Adipocyte (in vitro differentiated cells): ENCODE measurements at places on chromosomes 2 and 18.

DNA sequence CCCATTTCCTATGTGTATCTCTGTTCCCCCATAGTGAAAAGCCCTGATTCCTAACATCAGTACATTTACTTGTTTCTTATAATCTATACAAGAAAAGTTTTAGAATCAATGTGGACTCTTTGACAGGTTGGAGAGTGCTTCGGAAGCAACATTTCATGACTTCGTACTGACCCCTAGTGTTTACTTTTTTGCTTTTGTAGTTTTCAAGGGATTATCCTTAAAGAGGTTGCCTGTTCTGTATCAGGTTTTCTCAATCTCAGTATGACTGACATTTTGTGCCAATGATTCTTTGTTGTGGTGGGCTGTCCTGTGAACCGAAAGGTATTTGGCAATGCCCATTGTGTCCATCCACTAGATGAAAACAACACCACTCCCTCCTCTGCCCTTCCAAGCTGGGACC lies 43.3 kb upstream of the SERPINB2 start:
- peak; percentile 85 for DNase-seq

DNA sequence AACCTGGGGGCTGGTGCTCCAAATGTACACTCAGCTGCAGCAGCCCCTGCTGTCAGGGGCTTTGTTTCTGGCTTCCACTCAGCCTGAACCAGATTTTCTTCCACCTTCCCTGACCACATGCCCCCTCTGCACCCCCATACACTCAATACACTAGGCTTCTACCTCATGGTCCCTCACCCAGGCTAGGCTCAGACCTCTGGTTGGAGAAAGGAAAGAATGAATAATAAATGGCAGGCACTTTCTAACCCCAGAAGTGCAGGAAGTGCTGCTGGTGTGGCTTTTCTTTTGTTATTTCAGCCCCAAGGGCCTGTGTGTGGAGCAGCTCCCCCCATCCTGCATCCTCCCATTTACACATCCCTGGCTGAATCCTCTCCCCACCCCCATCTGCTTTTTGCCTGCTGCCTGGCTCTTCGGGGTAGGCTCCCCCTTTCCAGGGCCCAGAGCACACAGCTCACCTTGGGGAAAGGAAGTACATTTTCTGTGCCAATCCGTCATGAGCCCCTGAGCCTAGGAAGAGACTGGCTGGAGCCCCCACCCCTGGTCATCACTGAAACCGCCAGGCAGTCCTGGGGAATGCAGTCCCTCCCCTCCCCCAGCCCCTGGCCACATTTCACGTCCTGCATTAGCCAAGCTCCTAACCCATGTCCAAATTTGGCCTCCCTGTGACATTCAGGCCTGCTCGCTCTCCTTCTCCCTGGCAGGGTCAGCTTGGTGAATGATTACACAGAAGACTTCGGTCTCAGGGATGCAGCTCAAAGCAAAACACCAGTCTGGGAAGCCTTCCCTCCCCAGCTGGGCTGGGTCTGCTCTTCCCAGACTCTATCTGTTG lies 2.6 kb downstream of the DYSF start:
- DNase-seq = no peak

DNA sequence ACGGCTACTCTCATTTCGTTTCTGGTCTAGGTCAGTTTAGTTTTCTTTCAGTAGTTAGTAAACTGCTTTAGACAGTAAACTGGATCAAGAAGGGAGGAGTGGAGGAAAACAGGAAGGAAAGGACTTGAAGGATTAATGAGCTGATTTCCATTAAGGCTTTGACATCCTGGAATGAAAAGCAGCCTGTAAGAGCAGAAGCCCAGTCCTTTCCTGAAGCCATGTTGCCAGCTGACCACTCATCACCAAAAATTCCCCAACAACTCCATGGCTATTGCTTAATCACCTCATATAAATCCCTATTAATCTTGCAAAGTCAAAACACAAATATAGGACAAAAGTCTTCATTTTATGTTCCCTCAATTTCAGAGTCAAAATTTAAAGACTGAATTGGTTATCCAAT lies 113.7 kb upstream of the ZFP36L2 start:
- DNase-seq = peak; percentile 55

DNA sequence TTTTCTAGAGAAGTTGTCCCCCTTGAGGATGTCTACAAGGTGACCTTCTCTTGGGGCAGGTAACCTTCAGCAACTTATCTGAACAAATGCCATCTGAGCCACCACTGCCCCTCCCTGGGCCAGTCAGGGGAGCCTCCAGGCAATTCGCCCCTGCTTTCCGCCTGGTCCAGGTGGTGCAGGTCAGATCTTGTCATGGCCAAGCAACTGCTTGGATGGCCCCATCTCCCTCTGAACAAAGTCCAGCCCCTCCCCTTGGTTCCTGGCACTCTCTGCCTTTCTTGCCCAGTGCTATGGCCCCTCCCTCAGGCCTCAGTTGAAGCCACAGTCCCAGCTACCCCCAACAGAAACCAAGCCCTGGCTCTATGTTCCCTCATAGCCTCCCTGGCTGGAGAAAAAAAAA lies 138.7 kb downstream of the ALPK2 start:
- no peak for DNase-seq

DNA sequence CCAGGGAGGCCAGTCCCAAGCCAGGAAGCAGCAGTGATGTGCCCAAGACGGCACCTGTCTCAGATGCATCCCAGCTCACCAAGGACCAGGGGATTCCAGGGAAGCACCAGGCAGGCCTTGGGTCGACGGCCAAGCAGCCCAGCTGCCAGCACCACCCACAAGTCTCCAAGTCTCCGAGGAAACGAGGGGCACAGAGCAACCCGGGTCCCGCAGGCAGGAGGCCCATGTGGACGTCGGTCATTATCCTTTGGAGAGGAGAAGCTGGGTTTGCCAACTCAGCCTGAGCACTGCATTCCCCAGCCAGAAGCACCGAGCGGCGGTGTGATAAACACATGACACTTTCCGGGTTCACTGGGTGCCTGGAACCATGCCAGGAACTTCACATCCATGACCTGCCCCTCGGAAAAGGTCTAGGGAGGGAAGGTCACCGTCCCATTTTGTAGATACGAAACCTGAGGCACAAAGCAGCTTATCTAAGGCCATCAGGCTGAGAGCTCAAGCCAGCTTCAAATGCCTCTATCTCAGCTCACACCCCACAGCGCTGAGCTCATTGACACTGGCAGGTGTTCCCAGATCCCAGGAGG lies 104.5 kb downstream of the ZNF516 start:
- DNase-seq = no peak

- no peak for DNase-seq
These were observed 425.1 kb upstream of the RAB6C start for GRCh38 chr2:129554373-129554772.

DNA sequence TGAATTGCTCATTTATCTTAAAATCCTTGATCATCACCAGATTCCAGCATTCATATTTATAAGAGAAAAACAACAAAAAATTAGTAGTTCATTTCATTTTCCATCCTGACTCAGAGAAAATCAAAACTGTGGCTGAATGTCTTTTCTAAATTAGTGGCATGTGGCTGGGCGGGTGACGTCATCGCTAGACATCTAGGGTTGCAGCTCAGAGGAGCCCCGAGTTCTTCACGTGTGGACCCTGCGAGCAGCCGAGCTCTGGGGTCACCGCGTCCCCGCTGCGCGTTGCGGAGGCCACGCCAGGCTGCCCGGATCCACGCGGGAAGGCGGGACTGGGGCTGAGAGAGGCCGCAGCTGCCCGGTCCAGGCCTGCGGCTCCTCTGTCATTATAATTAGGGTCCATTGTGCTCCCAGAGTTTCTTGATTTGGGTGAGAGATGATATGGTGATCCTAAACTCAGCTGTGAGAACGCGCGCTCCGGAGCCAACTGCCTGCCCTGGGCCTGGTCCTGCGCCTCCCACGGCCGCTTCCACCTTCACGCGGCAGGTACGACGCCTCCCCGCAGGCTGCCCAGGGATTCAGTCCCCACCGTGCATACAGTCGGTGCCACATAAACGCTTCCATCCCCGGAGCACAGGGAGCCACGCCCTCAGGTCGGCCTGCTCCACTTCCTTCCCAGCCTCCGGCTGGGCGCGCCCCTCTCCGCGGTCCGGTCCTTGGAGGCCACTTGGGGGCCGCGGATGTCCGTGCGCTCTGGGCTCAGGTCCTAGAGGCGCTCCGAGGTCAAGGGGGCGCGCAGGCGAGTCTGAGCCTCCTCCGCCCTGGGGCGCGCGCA lies 56.5 kb downstream of the TMEM18 start:
- DNase-seq = no peak

DNA sequence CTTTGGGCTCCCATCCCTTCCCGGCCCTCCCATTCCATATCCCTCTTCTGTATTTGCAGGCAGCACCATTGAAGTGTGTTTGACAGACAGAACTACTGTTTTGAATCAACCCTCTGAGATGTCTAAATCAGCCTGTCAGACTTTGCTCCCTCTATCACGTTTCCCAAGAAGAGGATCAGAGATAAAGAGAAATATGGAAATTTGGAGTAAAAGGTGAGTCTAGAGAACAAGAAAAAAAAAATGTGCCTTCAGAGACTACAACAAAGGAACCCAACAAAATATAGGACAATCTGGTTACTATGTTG lies 133.4 kb upstream of the NCK2 start:
- DNase-seq = no peak

DNA sequence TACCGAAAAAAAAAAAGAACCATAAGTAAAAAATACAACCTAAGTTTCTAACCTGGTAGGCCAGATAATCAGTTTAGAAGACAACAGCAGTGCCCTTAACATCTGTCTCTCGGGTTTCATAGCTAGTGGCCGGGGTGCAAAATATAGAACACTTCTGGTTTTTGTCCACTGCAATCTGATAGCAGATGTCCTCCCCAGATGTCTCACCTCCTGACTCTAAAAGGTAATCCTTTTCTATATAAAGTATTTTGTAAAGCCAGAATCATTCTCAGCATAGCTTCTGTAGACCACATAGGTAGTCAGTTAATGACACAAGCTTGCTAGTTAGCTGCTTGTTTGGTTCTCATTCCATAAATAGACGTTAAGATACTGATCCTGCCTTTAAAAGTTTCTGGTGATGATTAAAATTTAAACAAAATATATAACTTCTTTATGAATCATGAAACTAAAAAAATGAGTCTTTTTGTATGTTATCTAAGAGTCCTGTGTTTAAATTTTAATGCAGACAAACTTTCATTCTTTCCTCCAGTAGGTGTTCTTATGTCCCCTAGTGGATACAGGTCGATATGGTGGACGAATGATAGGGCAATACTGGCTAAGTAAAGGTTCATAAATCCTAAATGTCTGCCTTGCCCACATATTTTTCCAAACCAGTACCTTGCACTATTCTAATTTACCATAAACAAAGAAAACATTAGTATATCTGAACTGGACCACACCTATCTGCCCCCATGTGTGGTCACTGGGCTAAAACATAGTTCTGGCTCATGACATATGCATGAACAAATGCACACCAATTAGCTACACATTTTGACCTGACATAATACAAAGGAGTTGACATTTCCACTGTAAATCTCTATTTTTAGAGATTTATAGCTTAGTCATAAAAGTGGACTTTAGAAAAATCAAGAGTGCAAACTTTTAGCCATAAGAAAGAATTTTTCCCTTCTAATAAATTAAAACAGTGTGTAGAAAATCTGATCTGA lies 171.0 kb downstream of the SRBD1 start:
- DNase-seq = peak; percentile 22

DNA sequence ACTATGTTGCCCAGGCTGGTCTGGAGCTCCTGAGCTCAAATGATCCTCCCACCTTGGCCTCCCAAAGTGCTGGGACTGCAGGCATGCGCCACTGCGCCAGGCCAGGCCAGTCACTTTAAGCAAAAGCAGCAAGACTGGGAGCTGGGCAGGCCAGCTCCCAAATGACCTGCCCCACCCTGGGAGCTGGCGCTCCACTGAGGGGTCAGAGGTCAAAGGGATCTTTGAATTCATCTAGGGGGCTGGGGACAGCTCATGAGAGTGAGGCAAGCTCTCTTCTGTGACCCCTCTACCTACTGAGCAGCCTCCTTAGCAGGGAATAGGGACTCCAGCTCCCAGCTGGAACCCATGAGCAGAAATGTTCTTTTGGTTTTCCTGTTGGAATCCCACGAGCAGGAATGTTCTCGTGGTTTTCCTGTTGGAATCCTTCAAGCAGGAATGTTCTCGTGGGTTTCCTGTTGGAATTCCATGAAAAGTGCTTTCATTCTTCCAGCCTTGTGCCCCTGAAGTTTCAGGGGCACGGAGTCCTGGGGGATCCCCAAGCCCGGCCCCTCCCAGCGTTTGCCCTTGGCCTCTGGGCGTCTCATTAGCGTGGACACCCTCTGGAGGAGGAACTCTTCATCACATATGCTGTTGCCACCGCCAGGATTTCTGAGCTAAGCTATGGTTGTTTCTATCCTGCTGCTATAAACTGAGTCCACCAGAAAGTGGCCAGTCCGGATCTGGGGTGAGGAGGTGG lies 162.0 kb upstream of the HAAO start:
- peak; percentile 48 for DNase-seq

DNA sequence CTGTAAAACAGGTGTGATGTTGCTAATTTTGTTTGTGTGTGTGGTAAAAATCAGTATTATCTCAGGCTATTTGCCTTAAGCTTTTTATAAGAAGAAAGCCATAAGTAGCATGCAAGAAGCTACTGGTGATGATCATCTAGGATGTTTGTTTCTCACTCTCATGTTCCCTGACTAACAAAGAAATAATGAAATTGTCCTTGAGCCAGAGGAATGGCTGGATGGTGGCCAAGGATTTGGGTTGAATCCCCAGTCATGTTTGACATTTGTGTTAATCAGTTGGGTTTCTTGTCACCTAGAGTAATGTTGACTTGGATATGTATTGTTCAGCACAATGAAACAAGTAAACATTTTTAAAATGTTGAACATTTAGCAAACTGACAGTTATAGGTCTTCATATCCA lies 496.8 kb upstream of the ZEB2 start:
- DNase-seq = no peak

GRCh38 chr2:183998797-183999190 lies 599.5 kb upstream of the ZNF804A start:
- peak; percentile 11 for DNase-seq

DNA sequence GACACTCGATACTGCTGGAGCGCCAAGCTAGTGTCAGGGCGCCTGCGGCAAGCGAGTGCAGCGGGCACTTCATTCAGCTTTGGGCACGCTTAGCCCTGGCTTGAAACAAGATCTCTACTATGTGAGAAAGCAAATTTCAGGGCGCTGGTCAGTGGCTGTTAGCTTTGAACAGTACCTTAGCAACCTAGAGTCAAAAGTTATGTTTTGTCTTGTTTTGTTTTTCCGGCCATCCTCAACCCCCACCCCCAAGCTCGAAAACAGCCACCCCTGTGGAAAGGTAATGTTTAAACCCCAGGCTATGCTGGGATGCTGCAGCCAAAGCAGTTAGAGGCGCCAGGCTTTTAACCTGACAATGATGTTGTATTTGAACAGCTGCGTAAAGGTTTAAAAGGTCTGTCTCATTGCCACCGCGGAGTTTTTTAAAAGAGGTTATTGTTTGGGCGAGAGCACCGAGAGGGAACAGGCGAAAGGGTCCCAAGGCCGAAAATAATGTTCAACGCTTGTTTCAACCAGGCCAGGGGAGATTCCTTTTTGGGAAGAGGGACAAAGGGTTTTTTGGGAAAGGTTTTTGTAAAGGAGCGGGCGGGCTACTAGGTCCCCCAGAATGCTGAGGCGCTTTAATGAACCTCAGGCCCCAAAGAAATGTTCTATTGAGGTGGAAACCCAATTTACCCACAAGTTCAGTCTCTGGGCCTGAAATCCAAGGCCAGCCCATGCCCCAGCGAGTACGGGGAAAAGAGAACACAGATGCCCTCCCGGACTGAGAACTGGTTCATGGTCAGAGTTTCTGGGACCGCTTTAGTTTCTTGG lies 2.3 kb upstream of the HOXD10 start:
- DNase-seq = no peak
